ENCODE measurements at places on chromosomes 1 and 21. TPM values are rescaled to one million over a fixed set of nuclear protein-coding genes. Genes with fewer than 3 reads are reported as not detected.
A peak's percentile ranks its signal among the peaks of the same experiment; 100 is the strongest.

Gene TMEM269
- total RNA-seq = not detected

- no peak overlapping the region for H3K4me3 ChIP-seq
- no peak for DNase-seq
- H3K27ac ChIP-seq = no peak overlapping the region
- H3K27me3 ChIP-seq = no peaks in the 10 kb centered on the region
- no peaks in the 10 kb centered on the region for H3K4me1 ChIP-seq
- no peaks in the 10 kb centered on the region for H3K36me3 ChIP-seq
These were observed 65.2 kb upstream of the GFI1 start for GRCh38 chr1:92551916-92552315.

Gene PKN2
- 109 TPM for total RNA-seq

Gene KISS1
- total RNA-seq = not detected

- H3K36me3 ChIP-seq = no peaks in the 10 kb centered on the region
- no peak overlapping the region for H3K4me3 ChIP-seq
- H3K27ac ChIP-seq = no peak overlapping the region
- no peak for DNase-seq
These were observed 44.1 kb upstream of the RAB3GAP2 start for GRCh38 chr1:220316305-220316704.

Gene CR1L
- total RNA-seq = not detected

Gene USP48
- 198 TPM for total RNA-seq

DNA sequence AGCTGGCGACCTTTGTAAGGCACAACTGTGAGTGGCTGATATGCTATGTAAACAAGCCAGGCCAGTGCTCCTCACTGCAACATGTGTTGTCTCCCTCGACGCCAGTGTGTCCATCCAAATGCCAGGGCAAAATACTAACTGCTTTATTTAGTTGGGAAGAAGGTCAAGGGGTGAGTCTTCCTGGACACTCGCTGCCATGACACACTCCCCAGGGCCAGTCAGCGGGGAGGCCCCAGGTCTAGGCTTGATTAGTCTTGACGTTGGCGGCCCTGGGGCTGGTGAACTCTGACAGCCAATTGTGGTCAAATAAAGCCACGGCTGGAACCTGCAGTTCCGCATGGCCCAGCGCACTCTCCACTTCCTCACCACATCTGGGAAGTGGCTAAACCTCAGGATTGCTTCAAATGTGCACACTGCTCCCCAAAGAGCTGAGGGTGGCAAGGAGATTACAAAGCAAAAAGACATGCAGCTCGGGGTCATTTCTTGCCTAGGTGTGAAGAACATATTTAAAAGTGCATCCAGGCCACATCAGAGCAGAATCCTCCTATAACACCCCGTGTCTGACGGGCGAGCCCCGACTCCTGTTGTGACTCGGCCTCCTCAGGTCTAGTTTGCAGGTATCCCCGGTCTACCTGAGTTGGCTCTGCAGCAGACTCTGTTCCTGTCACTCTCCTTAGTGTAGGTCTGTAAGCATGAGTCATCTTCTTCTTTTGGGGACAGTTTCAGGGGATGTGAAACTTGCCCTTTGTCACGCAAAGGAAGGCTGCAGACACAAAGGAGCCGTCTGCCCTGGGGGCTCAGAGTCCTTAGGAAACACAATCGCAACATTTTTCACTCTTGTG is 183.5 kb downstream of the RUNX1 start:
- no peaks in the 10 kb centered on the region for H3K27me3 ChIP-seq
- no peaks in the 10 kb centered on the region for H3K36me3 ChIP-seq
- peak; percentile 73 for DNase-seq
- no peak overlapping the region for H3K27ac ChIP-seq
- peaks cover 18% of the 10 kb centered on the region for H3K4me1 ChIP-seq

GRCh38 chr21:23127973-23128372 is 2129.8 kb downstream of the NCAM2 start:
- no peaks in the 10 kb centered on the region for H3K27me3 ChIP-seq
- no peak overlapping the region for H3K4me3 ChIP-seq
- DNase-seq = no peak
- no peaks in the 10 kb centered on the region for H3K4me1 ChIP-seq
- H3K27ac ChIP-seq = no peak overlapping the region

Gene EDARADD
- total RNA-seq = not detected

Measured in Peyer's patch (tissue), 4 donors.